Stimulated activated CD8-positive, alpha-beta memory T cell treated with anti-CD3 and anti-CD28 coated beads, Interleukin-7, amount 100 ng/mL, for 1 hour (primary cell): ENCODE measurements at places on chromosomes 2 and 18.

DNA sequence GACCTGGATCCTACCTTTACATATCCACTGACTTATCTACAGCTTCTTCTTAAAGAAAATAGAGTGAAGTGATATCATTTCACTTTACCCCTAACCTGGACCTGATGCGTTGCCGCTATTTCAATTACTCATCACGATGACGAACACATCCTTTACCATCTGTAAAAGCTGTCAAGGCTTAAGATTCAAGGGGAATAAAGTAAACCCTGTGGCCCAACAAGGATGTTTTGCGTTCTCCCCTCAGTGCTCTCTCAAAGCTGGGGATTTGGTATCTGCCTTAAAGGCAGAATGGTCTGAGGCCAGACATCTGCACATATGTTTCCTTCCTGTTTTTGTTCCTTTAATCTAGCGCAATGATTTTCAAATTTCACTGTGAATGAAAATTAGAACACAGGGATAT is 100.1 kb upstream of the KLF7 start:
- DNase-seq = no peak

- no peak for DNase-seq
Measured at GRCh38 chr2:169933124-169933711, 106.0 kb downstream of the UBR3 start.

GRCh38 chr18:57437402-57437765 is 2.2 kb downstream of the ONECUT2 start:
- DNase-seq = no peak

DNA sequence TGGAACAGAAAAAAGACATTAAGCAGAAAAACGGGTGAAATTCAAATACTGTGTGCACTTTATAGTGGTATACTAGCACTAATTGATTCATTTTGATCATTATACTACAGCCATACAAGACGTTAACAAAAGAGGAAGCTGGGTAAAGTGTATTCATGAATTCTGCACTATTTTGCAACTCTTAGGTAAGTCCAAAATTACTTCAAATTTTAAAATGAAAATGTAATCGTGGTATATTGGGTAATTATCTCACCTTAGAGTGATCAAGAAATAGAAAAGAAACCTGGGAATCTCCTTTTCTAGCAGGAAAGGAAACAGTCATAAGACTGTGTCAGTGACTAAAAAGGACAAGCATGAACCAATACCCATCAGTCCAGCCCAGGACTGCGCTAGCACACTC is 5.4 kb downstream of the TGFBRAP1 start:
- DNase-seq = no peak

GRCh38 chr2:129092956-129093355 is 774.3 kb upstream of the HS6ST1 start:
- DNase-seq = no peak

DNA sequence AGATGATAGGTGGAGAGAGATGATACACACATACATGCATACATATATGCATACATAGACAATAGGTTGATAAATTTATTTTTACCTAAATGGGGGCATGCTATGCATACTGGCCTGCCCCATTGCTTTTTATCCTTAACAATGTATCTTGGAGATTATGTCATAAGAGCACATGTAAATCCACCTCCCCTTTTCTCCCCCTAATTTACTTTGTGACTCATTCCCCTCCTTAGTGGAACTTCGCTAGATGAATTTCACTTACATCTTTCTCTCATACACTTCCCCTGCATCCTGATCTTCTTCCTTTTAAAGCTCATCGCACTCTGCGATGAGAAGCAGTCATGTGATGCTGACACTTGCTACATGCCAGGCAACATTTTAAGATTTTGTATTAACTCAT is 223.6 kb downstream of the C1D start:
- DNase-seq = no peak

DNA sequence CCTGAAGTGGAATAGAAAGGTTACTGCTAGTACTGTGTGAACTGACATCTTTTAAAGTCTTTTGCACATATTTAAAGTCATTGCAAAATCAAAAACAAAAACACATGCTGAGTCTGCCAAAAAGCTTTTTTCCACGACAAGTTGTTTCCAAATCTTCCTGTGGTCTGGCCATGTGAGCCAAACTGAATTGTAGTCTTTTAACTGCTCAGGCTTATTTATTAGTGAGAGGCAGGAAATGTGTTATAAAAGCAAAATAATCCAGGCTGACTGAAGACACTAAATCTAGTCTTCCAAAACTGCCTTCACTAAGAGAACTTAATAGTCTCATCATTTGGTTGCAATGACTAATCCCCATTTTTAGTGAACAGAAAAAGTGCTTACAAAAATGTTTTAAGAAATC is 2.3 kb downstream of the KRCC1 start:
- no peak for DNase-seq

DNA sequence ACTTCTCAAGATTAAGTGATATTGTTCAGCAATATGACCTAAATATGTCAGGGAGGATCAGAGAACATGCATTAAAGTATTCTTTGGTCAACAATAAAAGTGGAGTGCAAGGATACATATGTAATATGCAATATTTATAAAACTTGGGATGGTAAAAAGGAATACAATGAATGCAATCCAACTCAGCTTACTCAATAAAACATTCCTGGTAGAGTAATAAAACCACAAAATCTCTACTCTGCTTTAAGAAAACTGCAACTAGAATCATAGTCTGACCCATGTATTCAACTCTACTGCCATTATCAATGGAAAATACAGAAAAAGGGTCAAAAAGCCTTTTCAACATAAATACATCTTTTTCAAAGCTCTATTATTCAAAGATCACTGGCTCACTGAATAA is 11.6 kb downstream of the IRS1 start:
- DNase-seq = no peak

DNA sequence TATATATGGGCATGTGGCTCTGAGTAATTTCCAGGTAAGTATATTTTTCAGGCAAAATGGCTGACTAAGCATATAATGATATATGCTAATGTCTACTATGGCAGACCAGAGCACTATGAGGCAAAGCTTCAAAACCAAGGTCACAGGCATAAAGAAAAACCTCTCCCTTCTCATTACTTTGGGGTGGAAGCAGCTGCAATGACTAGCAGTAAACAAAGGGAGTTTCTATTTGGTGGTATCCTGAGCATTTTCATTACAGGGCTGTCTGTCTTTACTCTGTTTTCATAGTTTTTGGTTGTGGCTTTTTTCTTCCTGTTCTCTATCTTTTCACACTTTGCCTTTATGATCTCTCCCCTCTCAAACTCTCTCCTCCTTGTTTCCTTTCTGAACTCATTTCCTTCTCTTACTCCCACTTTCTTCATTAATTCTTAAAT is 15.6 kb downstream of the PDE6D start:
- DNase-seq = no peak

DNA sequence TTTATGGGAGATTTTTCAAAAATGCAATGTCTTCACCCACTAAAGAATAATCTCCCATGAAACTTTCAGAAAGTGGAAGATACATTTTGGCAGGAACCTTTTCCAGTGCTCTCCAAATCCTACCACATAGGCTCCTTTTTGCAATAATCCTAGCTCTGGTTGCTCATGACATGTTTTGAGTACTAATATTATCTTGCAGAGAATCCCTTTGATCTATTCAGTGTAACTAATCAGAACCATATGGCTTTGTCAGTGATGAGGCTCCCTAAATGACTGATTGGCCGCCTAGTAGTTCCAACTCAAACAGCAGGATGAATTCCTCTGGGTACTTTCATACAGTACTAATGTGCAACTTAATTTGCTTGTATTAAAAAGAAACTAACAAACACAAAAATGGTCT is 544.0 kb upstream of the FAM98A start:
- no peak for DNase-seq

GRCh38 chr18:2635586-2635985 is 19.9 kb upstream of the SMCHD1 start:
- DNase-seq = no peak

- no peak for DNase-seq
Measured at GRCh38 chr2:5352286-5352685, 339.9 kb upstream of the SOX11 start.

DNA sequence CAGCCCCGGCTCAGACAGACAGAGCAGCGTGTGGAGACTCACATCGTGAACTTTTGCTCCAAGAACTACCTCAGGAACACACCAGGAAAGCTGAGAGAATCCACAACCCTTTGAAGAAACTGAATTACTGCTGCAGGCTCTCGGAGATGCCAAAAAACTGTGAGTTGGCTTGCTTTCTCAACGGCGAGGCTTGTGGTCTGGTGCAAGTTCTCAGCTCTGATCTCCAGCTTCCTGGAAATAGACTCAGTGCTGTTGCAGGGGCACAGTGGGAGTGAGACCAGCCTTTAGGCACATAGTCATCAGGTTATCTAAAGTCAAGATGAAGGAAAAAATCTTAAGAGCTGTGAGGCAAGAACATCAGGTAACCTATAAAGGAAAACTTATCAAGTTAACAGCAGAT is 273.7 kb upstream of the LRATD1 start:
- DNase-seq = no peak

GRCh38 chr18:7978834-7979233 is 411.7 kb downstream of the PTPRM start:
- no peak for DNase-seq

GRCh38 chr18:74722237-74722636 is 124.6 kb downstream of the ZNF407 start:
- DNase-seq = no peak

DNA sequence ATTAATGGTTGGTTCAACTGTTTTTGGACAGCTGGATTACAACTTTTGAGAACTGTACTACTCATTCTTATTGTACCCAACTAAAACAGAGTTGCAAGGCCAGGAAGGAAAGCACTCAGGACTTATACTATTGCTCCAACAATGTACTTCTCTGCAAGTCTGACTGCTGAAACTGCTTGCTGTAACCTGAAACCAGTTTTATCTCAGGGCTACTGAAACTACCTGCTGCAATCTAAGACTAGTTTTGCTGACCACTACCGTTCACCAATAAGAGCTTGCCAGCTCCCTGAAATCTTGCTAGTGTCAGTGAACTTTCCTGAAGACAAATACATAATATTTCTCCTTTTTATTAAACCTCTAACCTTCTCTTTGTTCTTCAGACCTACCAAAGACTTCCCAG is 157.3 kb downstream of the CDCA7 start:
- no peak for DNase-seq

DNA sequence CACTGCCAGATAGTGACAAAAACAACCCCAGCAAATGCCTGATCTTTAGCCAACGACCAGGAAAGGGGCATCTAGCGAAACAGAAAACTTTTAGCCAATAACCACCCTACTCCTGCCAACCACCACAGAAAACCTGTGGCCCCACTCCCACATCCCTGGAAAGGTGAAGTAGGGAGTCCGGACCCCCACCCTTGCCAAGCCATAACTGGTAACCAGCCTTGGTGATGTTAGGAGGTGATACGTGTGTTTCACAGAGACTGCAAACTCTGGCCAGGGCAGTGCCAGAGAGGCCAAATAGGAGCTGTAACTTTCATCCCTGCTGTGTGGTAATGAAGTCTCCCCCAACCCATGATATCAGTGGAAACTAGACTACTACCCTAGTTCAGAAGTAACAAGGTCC is 27.6 kb downstream of the SCTR start:
- no peak for DNase-seq

- no peak for DNase-seq
Measured at GRCh38 chr2:147913701-147914480, 69.1 kb downstream of the ACVR2A start.

GRCh38 chr2:129237966-129238725 is 741.3 kb upstream of the RAB6C start:
- DNase-seq = no peak

GRCh38 chr2:57943315-57943714 is 103.3 kb upstream of the VRK2 start:
- no peak for DNase-seq

DNA sequence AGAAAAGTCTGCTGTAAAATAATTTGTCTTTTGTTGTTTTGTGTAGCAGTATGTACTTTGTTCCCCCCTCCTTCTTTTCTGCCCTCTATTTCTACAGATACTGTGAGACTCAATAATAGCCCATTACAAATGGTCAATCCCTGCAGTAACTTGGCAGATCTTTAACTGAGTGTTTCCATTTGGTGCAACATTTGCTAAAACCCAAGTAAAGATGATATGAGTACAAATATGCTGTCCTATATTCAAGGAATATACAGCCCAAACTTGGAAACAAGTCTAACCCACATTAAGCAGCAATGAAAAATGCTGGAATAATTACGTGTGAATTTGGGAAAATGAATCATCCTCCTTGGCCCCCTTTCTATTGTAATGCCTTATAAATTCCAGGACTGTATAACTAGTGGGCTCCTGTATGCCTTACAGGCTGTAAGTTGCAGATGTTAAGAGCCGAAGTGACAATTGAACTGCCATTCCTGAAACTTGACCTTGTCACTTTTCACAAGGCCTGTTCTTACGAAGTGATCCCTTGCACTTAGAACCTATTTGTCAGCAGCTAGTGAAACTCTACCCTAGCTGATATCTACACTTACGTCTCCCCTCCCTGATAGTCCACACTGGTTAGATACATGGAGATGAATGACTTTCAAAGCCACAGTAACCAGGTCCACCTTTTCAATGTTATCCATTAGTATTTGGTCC is 104.9 kb downstream of the IRS1 start:
- no peak for DNase-seq

DNA sequence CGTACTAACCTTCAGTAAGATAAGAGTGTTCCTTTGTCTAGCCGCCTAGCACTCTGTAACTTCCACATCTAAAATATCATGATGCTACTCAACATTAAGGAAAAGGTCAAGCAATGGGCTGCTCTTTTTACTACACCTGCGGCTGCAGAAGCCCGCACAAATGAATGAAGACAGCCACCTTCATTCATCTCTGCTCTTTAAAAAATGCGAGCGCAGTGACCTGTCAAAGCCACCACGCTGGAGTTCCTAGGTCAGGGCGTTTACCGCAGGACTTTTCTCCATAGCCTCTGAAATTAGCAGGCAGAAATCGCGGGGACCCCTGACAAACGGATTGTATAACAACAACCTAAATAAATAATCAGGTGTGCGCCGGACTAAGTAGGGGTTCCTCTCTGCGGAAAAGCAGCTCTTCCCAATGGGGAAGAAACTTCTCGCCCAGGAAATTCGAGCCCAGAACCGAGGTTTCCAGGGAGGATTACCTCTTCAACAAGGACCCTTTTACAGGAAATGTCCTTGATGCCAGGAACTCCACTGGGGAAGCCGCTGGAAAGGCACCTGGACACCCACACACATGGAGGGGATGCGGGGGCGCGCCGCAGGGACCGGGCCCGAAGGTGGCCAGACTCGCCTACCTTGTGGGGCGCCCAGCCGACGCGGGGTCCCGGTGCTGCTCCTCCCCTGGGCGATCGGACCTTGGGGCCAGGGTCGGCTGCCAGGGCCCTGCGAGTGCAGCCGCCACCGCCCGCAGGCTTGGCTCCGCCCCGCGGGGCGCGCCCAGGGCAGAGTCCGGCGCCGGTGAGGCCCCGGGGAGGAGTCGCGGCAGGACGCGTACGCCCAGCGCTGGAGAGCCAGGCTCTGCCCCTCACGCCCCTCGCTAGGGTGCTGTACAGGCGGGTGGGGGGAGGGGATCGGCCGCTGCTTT is at the start of gene CCDC68:
CCDC68 (minus strand) TSS at position 758 of the 922 bp plus-strand sequence. CDS start 16,670 bp downstream, outside the sequence.
- no peak for DNase-seq

GRCh38 chr18:35511428-35511827 is 13.7 kb upstream of the INO80C start:
- DNase-seq = no peak

GRCh38 chr2:174859563-174860169 is 95.4 kb upstream of the CHRNA1 start:
- no peak for DNase-seq

GRCh38 chr2:60482222-60482621 is 71.2 kb downstream of the BCL11A start:
- DNase-seq = no peak

- DNase-seq = no peak
Measured at GRCh38 chr2:140199312-140199711, 1419.1 kb upstream of the NXPH2 start.
